Esophagus mucosa (tissue), 1 donor: ENCODE measurements at places on chromosomes 4 and X.
A peak's percentile ranks its signal among the peaks of the same experiment; 100 is the strongest.

DNA sequence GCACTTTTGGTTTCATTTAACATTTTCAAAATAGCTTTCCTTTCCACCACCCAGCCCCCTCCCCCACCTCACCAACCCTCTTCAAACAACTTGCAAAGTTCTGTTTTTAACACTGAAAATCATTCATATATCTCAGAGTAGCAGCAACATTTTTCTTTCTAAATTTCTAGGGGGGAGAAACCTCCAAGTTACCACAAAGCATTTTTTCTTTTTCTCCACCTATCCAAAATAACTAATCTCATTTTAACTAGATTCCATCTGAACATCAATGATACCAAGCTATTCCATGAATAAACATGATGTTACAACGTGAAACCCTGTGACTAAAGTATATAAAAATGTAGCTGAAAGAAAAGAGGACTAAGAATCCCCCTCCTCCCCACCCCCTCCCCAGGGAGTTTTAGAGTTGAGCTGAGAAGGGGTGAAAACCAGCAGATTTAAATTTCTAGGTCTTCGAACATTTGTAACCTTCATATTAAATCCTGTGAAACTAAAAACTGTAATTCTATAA lies 5.2 kb downstream of the LDB2 start:
- no peak for ATAC-seq

DNA sequence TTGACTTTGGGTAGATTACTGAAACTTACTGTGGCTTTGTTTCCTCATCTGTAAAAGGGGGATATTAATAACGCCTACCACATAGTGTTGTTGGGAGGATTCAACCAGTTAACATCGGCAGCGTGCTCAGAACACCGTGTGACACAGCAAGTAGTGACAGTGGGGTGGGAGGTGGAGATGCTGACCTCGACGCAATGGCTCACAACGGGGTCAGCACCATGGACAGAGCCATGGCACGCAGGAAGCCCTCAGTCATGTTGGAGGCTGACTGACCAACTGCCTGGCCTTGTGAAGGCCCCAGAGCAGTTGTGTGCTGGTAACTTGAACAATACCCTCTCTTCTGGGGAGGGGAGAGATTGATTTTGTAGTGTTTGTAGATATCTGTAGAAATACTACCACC lies 93.2 kb downstream of the WFS1 start:
- ATAC-seq: no peak

- ATAC-seq: no peak
Observed at GRCh38 chr4:41647383-41647782, 101.1 kb downstream of the PHOX2B start.

DNA sequence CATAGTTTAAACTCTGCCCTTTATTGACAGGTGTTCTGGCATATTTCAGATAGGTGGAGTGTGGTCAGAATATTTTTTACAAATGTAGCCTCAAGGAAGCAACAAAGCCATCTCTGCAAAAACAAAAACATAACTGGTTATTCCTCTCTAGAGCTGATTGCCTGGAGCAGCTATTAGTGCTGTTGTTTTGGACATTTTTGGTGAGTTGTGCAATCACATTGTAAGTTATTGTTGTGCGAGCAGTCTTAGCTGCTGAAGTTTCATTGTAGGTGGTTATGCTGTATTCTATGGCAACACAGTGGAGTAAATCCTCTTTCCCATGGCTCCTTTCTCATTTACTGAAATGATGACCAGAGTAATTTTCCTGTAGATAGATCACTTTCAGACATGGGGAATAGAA lies 1413.0 kb downstream of the PCDH7 start:
- ATAC-seq: peak; percentile 57

GRCh38 chrX:17435476-17435875 lies 60.5 kb downstream of the NHS start:
- ATAC-seq: no peak

DNA sequence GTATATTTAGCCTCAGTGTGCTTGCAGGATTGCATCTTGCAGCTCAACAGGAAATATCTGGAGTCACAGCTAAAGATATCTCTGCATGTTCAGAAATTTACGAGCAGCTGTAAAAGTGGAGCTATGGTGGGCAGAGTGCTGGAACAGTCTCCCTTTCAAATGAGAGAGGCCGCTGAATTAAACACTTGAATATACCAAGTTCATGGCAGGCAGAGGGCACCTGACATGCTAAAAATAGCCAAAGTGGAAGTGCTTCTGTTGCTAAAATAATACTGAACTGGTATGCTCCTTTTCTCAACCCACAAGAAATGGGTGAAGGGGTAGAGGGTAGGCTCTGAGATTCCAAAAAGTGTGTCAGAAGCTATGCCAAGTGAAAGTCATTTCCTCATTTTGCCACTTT lies 98.1 kb downstream of the MGST2 start:
- ATAC-seq: no peak

GRCh38 chrX:136847874-136848273 lies 32.7 kb downstream of the RBMX start:
- ATAC-seq: no peak

DNA sequence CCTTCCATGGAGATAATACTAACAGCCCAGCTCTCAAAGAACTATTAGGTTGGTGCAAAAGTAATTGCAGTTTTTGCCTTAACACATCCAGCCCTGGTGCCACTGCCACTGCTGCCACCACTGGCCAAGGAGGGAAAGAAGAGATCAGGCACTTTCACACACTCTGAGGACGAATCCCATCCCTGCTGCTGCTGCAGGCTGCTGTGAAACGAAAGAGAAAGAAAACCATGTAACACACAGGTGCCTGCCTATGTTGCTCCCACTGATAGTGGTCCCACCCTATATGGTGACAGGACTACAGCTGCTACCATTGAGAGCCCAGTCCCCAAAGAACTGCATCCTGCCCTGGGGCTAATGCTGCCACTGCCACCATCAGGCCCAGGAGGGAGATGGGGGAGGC lies 35.1 kb downstream of the TMLHE start:
- ATAC-seq: no peak

- ATAC-seq: no peak
Observed at GRCh38 chrX:50638123-50638522, 167.5 kb upstream of the DGKK start.

DNA sequence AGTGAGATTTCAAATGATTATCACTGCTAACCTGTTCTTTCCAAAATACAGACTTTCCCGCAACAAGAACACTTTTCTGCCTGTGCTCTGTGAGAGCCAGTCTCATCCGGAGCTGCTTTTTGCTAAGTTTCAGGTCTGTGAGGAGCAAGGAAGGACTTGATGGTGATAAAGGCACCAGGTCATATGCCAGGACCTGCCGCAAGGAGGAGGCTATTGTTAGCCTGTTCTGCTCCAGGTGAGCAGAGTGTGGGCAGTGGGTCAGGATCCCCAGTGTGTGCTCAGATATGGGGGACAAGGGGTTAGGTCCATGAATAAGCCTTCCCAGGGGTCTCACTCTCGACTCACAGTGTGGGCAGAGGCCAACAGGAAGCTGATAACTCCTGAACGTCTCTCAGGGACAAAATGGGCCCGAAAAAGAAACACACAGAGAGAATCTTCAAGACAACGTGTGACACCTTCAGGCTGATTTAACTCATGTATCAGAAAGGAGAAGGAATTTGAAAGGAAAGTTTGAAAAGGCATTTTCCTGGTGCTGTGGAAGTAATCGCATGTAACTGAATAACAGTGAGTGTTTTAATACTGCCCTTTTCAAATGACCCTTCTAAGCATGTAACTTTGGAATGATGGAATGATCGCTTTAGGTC lies 57.7 kb upstream of the PDLIM3 start:
- ATAC-seq: no peak

- no peak for ATAC-seq
Observed at GRCh38 chrX:87397103-87397886, 120.3 kb upstream of the KLHL4 start.
